A549 (cell line): ENCODE measurements at places on chromosomes 12 and 14.

DNA sequence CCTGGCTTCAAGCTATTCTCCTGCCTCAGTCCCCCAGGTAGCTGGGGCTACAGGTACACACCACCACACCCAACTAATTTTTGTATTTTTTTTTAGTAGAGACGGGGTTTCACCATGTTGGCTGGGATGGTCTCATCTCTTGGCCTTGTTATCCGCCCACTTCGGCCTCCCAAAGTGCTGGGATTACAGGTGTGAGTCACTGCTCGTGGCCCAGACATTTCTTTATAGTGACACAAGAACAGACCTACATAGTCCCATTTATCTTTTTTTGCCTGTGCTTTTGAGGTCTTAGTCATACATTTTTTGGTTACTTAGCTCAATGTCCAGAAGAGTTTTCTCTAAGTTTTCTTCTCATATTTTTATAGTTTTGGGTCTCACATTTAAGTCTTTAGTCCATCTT is 247.4 kb downstream of the SYT10 start:
- DNase-seq: no peak

DNA sequence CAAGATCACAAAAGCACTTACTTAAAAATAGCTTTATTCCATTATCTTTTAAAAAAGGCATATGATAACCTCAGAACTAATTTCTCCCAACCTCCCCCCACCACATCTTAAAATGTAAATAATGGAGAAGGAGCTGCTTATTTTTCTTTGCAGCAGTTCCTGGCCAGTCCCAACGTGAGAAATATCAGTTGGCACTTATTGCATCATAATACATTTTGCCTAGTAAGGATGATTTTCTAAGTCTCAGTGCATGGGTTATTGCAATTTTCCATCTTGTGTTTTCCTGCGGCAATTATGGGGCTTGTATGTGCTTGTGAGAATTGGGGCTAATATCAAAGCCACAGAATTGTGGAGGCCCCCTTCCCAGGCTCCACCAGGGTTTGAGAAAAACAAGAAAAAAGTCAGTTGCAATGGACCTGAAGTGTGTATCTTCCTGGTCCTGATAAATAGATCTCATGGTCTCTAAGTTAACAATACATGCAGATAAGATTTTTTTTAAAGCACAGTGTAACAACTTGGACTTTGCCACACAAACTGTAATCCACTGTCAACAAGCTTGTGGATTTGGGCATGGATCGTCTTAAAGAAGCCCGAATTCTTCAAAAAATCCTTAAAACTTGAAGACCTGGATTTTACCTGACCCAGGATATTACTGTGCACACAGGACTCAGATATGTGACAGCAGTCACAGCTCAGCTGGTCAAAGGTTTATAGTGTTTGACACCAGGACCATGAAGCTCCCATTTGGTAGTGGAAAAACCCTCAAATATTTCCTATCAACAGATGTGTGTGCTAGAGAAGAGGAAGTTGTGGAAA is 2.8 kb upstream of the WSB2 start:
- DNase-seq: no peak

DNA sequence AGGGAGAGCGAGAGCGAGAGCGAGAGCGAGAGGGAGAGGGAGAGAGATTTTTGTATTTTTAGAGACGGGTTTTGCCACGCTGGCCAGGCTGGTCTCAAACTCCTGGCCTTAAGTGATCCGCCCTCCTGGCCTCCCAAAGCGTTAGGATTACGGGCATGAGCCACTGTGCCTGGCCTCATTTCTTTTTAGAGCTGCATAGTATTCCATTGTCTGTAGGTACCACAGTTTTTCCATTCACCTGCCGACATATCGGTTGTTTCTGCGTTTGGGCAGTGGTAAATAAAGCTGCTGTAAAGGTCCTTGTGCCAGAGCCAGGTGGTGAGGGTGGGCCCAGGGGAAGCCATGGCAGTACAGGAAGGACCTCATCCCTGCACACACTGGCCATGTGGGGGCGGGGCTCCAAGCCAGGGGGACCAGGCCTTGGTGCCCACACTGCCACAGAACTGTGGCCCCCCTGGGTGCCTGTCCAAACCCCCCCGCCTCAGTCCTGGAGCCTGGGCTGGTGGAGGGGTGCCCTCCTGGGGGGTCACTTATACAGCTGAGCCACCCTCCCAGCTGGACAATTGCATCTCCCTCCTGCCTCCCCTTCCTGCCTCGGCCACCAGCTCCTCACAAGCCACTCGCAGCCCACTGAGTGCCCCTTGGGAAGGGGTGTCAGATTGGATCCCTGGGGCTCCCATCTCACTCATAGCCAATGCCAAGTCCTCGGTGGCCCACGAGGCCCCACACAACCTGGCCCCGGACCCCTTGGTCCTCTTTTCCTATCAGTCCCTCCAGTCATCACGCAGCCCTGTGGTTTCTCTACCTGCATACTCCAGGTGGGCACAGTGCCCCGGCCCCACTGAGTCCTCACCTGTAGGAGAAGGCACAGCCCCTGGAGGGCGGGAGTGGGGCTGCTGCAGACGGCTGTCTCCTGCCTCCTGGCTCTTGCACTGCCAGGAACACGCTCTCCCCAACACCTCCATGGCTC is 1.7 kb upstream of the PUS1 start:
- DNase-seq: no peak

DNA sequence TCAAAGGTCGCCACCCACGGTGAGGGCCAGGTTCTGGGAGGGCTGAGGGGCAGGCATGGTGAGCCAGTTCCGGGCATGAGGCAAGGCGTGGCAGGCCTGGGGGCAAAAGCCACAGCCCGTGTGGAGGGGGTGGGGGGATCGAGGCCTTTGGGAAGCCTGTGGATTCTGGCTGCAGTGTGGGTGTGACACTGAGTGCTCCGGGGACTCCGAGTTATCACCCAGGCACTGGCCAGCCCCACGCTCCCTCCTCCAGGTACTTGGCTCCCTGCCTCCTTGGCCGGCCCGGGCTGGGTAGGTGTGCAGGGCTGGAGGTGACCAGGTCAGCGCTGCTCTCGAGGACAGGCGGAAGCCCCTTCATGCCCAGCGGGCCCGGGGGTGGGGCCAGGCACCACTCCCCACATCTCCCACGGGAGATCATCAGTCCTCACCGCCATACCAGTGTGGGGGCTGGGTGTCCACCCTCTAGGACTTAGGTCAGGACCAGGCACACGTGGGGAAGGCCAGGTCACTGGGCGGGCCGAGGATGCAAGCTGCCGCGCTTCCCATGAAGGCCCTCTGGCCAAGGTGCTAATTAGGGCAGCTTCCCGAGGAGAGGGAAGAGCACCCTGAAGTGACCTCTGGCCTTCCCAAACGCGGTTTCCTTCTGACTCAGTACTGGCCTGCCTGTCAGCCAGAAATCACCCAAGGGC is 34.1 kb upstream of the TDRD9 start:
- DNase-seq: no peak

DNA sequence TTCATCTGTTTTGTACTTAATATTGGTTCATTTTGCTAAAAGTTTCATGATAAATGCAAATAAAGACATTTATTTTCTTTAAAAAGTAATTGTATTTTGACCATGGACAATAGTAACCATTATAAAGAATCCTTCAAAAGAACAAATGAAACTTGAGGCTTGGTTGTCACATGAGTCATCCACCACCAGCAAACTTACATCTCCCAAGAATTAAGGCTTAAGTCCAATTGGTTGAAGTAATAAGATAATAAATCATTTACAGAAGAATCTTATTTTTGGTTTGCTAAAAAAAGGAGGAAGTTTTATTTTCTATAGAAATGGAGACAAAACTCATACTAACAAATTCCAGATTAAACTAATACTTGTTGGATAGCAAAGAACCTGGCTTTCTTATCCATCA is 84.8 kb upstream of the KITLG start:
- no peak for DNase-seq

DNA sequence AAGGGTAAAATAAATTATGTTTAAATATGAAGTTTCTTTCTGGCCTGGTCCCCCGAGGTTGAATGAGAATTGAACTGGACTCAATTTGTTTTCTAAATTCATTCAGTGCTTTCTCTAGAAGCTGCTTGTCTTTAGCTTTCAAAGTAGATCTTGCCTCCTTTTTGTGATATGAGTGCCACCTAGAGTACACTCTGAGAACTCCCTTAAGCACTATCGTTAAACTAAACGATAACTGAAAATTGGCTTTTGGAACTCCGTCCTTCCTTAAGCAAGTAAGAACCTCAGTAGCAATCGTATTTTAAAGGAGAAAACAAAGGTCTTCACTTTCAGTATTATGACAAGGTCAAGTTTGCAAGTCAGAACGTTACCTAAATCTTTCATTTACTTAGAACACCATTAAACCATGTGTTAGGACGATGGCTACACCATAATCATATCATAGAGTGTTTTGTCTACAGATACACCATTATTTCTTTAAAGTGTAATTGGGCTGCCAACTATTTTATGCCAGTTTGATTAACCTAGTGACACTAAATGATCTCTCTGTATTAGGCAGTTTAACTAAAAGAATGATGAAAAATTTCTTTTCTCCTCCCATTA is 364.8 kb downstream of the SNAPC1 start:
- peak; percentile 58 for DNase-seq

DNA sequence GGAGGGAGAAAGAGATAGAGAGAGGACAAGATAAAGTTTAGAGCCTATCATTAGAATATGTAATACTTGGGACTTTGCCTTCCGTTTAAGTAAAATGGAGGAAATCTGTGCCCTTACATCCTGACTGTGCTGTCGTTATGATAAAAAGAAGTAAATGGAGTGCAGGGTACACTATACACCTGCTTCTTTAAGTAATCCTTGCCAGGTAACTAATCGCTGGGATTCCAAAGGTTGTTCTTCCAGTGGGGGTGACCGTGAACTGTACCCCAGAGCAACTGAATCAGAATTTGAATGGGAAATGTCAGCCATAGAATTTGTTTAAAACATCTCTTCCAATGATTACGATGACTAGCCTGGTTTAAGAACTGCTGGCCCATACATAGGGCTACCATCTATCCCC is 126.1 kb upstream of the EEA1 start:
- no peak for DNase-seq

DNA sequence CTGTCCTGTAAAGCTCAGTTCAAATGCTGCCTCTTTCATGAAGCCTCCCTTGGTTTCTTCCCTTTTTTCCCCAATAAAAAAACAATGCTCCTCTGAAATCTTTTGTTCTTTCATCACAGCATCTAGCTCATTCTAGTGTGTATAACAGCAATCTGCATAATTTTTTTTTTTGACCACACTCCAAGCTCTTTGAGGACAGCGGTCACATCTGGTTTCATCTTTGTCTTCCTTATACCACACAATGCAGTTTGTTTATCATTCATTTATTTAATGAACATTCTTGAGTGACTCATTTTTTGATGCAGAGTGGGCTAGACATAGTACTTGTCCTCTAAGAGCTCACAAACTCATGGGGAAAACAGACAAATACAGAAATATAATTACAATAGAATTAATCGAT is 7.3 kb downstream of the GNG2 start:
- DNase-seq: no peak

DNA sequence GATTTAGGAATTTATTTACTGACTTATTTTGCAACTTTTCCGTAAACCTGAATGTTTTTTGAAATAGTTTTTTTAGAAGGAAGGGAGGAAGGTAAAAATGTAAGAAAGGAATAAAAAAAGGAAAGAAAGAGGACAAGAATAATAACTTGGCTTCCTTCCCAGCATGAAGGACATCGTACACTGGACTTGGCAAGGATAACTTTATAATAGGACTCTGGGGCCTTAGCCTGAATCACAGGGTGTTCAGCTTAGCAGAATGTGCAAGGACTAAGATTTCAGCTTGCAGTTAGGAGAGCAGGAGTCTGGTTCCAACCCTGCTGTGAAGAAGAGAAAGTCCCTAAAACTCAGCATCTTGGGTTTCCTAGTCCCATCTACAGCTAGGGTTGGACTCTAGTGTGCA is 1053.3 kb downstream of the VRK1 start:
- DNase-seq: no peak

DNA sequence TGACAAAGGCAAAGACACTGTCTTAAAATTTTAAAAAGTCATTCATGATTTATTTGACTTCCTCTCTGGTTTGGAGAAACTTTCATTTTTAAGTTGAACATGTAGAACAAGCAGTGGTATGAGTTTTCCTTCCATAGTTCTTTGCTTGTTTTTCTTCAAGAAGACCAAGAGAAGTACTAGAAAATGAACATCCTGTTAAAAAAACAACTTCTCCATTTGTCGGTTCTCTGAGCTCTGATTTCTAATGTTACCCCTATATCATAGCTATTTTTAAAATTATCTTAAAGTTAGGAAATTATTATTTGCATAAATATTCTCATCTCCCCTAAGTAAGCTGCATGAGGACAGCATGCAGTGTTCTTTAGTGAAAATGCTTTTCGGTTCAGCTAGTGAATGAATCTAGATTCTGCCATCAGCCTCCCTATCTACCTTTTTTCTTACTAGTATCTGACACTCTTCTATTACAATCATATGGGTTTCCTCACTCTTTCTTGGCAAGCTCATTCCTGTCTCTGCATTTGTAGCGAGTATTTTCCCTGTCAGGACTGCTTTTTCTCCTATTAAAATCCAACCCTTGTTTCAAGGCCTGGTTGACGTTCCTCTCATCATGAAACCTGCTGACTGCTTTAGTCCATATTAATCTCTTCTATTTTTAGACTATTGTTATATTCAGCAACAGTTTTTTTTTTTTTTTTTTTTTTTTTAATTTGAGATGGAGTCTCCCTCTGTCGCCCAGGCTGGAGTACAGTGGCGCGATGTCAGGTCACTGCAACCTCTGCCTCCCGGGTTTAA is 15.8 kb downstream of the DIP2B start:
- DNase-seq: no peak

- no peak for DNase-seq
These were observed 64.6 kb upstream of the ACTN1 start for GRCh38 chr14:69043596-69044260.

DNA sequence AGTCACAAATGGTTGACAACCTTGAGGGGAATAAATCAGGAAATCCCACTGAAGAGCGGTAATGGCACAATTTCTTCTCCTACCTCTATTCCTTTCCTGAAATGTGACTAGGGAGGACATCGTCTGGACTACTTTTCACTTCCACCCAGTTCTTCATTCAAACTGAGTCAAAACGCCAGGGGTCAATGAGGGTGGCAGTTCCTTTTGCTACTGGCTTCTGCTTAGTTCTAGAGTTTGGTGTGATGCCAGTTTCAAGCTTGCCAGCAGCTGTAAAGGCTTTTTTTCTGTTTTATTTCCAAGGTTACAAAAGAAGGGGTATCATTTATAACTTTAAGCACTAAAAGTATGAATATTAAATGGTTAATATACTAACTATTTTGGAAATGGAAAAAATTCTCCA is 286.5 kb downstream of the SOX5 start:
- no peak for DNase-seq

- no peak for DNase-seq
These were observed 74.0 kb upstream of the G2E3 start for GRCh38 chr14:30484976-30485375.

GRCh38 chr12:57543581-57543980 is 3.4 kb downstream of the DCTN2 start:
- no peak for DNase-seq
